Daoy (cell line): ENCODE measurements at places on chromosomes 6 and 20. TPM values are rescaled to one million over a fixed set of nuclear protein-coding genes. Genes with fewer than 3 reads are reported as not detected.

GRCh38 chr6:137161949-137162348 is 11.5 kb downstream of the IL22RA2 start:
- peak; percentile 19 for DNase-seq

Gene CPXM1
- total RNA-seq, result 2.0 and 2.7 TPM in 2 replicates

- no peak for DNase-seq
Observed at GRCh38 chr6:79731471-79731870, 100.3 kb downstream of the SH3BGRL2 start.

GRCh38 chr20:48921883-48922820 is 641 bp downstream of the ARFGEF2 start:
- no peak for DNase-seq

- no peak for DNase-seq
Observed at GRCh38 chr6:143110572-143110971, 49.9 kb downstream of the AIG1 start.

GRCh38 chr6:149483849-149484655 is 762 bp downstream of the ZC3H12D start:
- DNase-seq, result no peak
